Trophoblast cell (in vitro differentiated cells and primary cell): ENCODE measurements at places on chromosomes 2 and 18.

GRCh38 chr2:176668912-176669311, 399.7 kb downstream of the MTX2 start:
- DNase-seq = no peak

- peak; percentile 59 for DNase-seq
These were observed 605 bp downstream of the REV1 start for GRCh38 chr2:99489063-99489760.

DNA sequence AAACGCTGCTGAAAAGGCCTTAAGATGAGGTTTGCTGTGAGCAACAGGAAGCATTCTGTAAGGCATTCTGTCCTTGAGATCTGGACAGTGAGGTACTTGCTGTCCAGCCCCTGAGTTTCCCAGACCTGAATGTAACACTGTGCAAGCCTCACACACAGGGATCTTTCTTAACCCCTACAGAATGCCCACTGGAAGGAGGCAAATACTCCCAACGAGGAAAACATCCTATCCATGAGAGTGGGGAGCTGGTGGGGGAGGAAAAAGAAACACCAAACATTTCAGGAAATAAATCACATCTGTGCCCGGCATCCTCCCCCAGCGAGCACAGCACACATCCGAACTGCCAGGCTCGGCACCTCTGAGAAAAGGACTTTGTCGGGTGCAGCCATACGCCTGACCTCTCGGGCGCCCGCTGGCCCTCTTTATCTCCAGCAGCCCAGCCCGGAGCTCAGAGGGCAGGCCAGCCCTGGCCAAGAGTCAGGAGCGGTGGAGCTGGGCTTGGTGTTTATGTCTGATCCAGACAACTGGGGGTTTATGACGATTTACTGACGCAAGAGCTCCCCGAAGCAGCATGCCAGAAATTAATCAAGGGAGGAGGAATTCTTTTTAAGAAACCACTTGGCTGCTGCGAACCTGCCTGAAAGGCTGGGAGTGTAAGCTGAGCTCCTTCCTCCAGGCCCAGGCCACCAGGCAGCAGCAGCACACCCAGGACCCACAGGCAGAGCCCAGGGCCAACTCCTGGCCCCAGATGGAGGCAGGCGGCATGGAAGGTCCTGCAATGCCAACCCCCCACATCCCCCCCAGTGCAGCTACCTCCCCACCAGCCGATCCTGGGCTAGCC, 72.2 kb downstream of the HDAC4 start:
- no peak for DNase-seq

- no peak for DNase-seq
These were observed 4.9 kb upstream of the COL3A1 start for GRCh38 chr2:188969236-188969635.

DNA sequence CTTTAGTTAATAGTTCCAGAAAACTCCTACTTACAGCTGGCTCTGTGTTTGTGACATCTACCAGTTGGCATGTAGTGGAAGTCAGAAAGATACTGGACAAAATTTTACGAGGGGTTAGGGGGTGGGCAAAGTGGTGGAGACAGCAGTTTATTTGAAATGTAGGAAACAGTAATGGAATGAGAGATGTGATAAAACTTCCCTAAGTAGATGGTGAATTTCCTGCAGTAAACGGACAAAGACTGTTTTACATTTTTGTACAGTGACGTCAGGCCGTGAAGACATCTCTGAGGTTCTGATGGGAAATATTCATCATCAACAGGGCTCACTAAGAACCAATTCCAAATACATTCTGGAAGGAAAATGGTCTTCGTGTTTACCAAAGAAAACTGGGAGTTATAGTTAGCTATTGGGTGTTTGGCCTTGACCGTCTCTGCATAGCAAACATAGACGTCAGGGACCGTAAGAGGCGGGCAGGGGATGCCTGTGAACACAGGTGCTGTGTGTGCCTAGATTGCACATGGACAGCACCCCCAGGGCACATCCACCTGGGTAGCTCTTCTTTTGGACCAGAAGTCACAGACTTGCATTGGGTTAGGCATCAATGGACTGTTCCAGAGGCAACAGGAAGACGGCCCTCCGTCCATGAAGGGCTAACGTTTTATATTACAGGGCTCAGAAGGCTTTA, 131.5 kb downstream of the ZNF516 start:
- peak; percentile 18 for DNase-seq

- DNase-seq = no peak
These were observed 77.9 kb upstream of the ARL5A start for GRCh38 chr2:151905963-151906632.

DNA sequence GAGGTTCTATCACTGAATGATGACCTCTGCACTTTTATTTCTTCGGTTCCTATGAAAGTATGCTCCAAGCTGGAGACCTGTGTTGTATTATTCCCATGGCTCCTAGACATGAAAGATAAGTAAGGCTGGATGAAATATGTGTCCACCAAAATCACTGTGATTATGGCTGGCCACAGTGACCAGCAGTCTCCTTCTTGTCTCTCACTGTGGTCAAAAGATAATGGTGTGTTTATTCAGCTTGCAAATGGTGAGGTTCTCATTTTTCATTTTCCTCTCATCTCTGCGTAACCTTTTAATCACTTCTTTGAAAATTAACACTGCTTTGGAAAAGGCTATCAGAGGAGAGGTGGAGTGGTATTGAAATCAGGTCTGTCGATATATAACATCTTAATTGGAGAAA, 107.8 kb upstream of the DAPL1 start:
- DNase-seq = no peak

DNA sequence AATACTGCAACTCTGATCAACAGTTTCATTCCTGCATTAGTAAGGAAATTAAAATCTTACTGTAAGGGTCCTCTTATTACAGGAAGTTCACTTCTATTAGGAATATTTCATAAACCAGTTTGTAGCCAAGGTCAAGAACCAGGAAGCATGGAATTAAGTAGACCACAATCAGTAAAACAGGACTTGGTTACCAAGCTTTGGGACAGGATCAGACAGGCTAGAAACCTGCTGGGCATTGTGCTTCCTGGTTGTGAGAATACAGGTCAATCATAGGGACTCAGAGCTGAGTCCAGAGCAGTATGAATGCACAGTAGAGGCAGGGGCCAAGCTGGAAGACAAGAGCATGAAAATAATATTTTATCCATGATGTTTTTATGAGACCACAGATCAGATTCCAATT, 248.0 kb downstream of the IKZF2 start:
- DNase-seq = no peak

DNA sequence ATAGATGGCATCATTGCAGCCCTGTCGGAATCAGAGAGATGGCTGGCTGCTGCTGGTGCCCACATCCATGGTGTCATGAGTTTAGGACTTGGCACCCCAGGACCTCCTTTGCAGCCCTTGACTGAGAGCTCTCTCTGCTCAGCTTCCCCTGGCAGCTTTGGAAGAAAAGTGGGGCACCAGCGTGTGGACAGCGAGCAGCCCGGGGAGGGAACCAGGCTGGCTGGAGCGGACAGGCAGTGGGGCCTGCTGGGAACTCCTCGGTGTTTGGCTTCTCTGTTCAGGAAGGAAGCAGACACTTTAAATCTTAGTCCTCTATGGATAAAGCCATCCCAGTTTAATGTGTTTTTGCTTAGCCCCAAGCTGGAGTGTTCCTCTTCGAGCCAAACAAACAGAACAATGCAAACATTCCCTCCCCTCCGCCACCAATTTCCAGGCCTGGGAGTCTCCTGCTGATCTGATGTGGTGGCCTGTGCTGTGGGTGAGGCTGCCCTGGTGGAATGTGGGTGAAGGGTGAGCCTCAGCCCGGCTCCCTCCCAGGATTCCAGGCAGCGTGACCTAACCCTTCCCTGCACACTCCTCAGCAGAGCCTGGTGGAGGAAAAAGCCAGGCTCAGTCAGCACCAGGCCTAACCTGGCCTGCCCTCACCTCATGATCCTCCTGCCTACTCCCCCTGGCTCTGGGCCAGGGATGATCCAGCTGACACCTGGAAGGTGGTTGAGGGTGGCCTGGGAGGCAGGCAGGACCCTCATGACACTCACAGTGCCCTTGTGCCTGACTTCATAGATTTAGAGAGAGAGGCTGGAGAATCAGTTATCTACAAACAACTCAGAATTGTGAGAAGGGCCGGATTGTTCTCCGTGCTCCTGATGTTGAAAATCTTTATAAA, 21.6 kb upstream of the ITGB6 start:
- DNase-seq = peak; percentile 89

GRCh38 chr2:190838492-190838910, 42.1 kb upstream of the GLS start:
- no peak for DNase-seq

DNA sequence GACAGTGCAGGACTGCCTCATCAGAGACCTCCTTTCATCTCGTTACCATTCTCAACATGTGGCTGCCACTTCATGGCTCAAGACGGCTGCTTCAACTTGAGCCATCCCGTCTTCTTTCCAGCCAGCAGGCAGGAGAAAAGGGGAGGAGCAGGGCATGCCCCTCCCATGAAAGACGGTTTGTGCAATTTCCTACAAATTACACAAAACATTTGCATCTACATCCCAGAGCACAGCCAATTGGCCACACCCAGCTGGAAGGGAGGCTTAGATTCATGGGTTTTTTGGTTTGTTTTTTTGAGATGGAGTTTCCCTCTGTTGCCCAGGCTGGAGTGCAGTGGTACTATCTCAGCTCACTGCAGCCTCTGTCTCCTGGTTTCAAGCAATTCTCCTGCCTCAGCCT, 11.8 kb downstream of the UCN start:
- DNase-seq = no peak

GRCh38 chr2:143893371-143893770, 626.5 kb downstream of the ZEB2 start:
- no peak for DNase-seq

GRCh38 chr2:173452416-173452815, 97.7 kb downstream of the CDCA7 start:
- DNase-seq = no peak

DNA sequence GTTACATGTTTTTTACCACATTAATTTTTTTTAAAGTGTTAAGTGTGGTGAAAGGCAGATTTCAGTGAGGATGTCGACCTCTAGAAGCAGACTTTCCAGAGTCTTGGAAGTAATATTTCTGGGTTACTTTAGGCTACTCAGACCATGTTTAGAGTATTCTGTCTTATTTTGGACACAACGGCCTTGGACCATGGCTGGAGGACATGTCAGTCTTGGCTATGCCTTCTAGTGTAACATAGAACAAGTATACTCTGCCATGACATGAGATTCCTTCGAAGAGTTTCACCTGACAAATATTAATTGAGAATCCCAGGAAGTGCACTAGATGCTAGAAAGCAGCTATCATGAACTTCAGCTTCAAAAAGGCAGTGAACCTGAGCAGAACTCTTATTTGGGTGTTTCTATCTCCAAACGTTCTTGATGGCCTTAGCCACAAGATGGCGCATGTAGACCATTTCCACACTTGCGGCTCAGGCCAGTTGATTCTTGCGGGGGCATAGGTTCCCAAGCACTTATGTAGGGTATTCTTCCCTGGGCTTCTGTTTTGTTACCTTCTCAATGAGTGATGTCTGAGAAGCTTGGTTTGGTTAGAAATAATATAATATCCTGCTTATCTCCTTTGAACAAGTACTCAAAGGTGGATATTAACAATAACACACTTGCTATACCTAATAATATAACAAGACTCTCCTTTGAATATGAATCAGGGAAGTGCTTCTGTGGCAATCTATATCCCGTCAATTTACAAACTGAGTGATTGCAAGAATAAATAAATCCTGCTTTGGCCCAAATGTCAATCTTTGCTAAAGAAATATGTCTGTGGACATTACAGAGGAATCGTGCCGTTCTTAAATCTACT, 62.0 kb downstream of the CACNB4 start:
- DNase-seq = peak; percentile 45

GRCh38 chr2:47089083-47089464, 66.0 kb downstream of the STPG4 start:
- no peak for DNase-seq

DNA sequence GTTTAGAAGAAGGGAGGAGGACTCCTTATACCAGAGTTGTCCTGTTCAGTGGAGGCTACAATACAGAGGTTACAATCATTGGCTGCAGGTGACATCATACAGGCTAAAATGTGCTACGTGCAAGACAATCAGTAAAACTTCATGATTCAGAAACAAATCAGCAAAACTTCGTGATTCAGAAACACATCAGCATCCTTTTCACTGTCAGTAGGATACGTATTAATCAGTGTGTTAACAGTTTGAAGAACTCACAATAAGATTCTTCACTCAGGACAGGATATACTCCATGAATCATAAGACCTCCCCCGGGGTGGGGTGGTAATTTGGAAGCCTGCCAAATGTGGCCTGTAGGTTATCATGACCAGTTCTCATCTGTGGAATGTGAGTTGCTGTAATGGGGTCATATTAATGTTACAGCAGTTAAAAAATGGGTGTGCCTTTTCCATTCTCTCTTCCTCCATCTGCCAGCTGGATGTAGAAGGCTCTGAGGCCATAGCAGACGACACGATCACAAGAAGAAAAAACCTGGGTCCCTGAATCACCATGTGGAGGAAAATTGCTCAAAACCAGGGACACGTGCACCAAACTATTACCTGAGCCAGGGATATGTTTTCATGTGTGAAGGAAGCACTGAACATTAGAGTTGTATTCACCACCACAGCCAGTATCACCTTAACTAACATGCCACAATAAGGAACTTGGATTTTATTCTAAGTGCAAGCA, 134.8 kb upstream of the CREB1 start:
- peak; percentile 57 for DNase-seq

DNA sequence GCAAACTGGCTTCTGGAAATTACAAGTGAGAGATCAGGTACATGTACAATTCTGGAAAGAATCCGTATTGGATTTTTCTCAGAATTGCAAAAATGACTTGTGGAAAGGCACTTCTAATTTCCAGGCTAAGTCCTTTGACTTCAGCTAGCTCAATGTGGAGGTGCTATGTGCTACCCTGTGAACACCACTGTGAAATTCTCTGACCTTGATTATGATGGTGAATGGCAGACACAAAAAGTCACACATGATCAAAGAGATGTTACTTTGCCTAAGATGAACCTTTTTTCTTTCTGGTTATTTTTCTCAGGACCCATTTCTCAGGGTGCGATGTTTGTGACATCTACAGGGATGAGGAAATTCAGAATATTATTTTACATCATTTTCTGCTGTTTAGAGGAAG, 856.6 kb upstream of the VRK2 start:
- DNase-seq = no peak

DNA sequence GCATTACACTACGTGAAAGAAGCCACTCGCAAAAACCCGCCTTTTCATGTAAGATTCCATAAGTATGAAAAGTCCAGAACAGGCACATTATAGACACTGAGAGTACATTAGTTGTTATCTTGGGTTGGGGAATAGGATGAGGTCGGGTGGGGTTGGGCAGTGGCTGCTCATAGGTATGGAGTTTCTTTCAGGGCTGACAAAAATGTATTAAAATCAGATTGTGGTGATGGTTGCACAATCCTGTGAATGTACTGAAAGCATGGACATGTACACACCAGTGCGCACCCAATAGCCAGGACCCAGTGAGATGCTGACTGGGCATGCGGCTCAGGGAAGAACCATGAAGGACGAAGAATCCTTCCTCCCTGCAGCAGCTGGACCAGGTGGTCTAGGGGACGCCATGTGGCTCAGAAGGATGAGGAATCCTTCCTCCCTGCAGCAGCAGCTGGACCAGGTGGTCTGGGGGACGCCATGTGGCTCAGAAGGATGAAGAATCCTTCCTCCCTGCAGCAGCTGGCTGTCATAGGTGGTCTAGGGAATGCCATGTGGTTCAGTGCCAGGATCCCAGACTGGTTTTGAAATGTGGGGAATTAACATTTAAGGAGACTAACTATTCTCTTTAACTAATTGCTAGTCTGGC, 50.1 kb downstream of the MBP start:
- DNase-seq = peak; percentile 51
